CD4-positive, alpha-beta T cell treated with Interleukin-6 at 100 ng/mL for 8 hours (primary cell): ENCODE measurements at places on chromosomes 3 and 15.

GRCh38 chr3:37675833-37676596, 185.7 kb upstream of the CTDSPL start:
- DNase-seq: no peak

- no peak for DNase-seq
Observed at GRCh38 chr15:28117432-28117990, 18.4 kb upstream of the OCA2 start.

- no peak for DNase-seq
Observed at GRCh38 chr15:33926260-33926659, 42.0 kb upstream of the CHRM5 start.

DNA sequence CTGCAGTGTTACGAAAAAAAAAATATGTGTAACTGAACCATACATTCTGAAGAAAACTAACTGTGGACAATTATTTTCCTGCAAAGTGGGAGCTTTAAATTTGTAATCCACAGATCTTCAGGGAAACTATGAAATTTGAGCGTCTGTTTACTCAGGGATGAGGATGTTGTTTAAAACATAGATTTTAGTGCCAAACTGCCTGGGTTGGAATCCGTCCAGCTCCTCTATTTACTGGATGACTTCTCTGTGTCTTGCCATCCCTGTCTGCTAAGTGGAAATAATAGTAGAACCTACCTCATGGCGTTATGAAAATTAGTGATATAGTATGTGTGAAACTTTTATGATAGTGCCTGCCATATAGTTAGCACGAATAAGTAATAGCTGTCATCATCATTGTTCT, 666.5 kb downstream of the SQOR start:
- no peak for DNase-seq

GRCh38 chr3:169344465-169344864, 319.0 kb downstream of the MECOM start:
- no peak for DNase-seq

- DNase-seq: no peak
Observed at GRCh38 chr3:48218537-48218936, 4.8 kb upstream of the CAMP start.

GRCh38 chr3:9179826-9180763, 69.4 kb downstream of the SRGAP3 start:
- DNase-seq: peak; percentile 12

DNA sequence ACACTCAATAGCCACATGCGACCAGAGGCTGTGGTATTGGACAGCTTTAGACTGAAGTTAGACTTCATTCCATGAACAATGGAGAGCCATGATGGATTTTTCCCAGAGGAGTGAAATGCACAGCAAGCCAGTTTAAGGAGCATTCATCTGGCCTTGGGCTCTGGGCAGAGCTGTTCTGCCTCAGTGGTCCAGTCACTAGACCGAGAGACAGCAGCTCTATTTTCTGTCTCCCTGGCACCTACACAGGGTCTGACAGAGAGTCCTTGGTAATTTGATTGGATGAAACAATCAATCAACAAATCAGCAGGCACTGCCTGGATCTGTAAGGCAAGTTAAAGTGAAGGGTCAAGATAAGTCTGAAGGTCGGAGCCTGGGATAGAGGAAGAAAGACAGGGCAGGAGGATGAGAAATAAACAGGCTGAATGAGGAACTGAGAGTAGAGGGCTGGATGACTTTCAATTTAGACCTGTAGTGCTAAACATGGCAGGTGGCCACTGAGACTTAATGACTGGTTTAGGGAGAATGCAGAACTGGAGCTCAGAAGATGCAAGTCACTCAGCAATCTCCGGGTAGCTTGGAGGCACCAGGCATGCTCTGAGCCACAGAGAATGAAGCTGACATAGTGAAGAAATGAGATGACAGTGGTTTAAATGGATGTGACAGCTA, 98.5 kb upstream of the SLC25A36 start:
- DNase-seq: no peak

- DNase-seq: no peak
Observed at GRCh38 chr3:99875581-99875928, 57.9 kb downstream of the CMSS1 start.

- DNase-seq: no peak
Observed at GRCh38 chr3:72475258-72476138, 372.7 kb downstream of the SHQ1 start.

GRCh38 chr15:59244337-59244736, 37.7 kb downstream of the LDHAL6B start:
- no peak for DNase-seq

- DNase-seq: no peak
Observed at GRCh38 chr15:79897380-79897678, 515 bp upstream of the MTHFS start.

DNA sequence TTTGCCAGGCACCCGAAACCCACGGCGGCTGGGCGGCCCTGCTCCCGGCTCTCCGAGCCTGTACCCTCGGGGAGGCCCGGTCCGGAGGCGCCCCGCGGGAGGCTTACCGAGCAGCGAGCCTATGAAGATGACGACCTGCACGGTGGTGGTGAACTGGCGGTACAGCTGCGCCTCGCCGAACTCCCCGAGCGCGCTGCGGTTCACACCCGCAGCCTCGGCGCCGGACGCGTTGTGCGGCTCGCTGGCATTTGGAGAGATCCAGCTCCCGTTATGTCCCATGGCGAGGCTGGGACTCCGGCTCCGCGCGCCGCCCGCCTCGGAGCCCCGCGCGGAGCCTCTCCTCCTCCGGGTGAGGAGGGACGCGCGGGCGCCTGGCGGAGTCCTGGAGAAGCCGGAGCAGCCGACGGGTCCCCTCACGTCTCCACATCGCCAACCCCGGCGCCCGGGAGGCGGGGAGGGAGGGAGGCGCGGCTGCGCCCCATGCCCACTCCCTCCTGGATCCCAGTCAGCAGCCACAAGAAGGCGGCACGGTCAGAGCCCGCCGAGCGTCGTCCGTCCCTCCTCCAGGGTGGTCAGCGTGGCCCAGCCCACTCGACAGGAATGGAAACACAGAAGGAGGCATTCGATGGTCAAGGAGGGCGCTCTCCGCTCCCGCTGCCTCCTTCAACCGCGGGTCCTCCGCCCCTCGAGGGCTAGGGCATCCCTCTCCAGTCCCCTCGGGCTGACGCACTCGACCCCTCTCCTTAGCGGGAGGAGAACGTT, at the start of gene GPR176:
TSS of gene GPR176 (minus strand) at position 519 of the 762 bp plus-strand sequence. CDS start at position 279, 240 bp downstream.
- no peak for DNase-seq

DNA sequence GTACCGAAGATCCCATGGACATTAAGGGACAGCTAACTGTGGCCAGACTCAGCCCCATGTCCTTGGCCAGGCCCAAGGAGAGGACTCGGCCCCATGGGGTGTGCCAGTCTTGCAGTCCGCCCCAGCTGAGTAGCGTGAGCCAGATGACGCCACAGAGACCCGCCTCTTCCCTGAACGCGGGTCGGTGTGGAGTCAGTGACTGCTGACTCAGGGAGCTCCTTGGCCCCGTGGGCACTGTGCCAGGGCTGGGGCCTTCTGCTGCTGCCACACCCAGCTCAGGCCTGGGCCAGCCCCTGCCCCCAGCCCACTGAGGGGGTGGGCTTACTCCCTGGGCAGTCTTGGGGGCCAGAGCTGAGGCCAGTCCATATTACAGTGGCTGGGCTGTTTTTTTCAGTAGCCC, 52.8 kb downstream of the PLXNA1 start:
- no peak for DNase-seq

DNA sequence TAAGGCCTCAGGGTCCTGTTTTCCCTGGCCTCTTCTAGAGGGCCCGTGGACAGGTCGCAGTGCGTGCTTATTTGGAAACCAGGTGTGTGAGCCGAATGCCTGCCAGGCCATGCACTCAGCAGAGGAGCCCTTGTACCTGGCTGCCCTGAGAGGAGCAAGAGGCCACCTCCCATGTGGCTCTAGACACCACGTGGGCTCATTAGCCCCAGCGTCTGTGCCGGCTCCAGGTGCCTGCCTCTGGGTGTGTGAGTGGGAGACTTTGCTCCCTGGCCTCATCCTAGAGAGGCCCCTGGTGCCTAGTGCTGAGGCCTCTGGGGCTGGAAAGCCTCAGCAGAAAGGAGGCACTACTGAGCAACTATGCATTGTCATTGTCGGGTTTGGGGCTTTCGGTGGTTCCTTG, 50.4 kb downstream of the KLF13 start:
- DNase-seq: no peak

GRCh38 chr3:106116733-106117489, 248.1 kb upstream of the CBLB start:
- DNase-seq: no peak

GRCh38 chr3:102444101-102444500, 9.3 kb downstream of the ZPLD1 start:
- no peak for DNase-seq

GRCh38 chr15:77024273-77025082, 29.6 kb downstream of the PSTPIP1 start:
- DNase-seq: peak; percentile 47

GRCh38 chr3:102304550-102304949, 130.3 kb upstream of the ZPLD1 start:
- no peak for DNase-seq

- DNase-seq: peak; percentile 86
Observed at GRCh38 chr3:114290911-114291901, 2.6 kb upstream of the TIGIT start.

DNA sequence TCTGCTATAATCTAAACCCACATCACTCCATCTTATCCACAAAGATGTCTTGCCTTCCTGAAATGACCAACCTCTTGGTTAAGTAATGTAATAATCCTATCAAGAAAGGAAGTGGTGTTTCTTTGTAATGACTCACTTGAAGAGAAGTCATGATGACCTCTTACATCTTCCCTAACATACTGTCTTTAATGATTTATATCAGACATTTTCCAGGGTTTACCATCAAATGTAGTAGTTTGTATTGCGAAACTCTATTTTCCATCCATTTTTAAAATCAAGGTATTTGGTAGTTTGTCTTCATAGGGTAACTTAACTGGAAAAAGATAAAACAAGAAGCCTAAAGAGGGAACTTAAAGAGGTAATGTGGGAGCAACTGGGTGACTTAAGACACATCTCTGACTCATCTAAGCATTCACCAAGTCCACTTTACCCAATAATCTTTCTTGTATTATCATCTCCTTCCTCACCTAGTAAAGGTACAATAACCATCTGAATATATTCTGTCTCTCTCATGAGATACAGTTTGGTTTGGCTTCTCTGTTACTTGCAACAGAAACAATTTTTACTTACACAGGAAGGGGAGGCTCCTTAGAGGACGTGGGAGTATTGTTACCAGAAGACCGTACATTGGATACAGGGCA, 5.7 kb upstream of the MAPK6 start:
- no peak for DNase-seq

DNA sequence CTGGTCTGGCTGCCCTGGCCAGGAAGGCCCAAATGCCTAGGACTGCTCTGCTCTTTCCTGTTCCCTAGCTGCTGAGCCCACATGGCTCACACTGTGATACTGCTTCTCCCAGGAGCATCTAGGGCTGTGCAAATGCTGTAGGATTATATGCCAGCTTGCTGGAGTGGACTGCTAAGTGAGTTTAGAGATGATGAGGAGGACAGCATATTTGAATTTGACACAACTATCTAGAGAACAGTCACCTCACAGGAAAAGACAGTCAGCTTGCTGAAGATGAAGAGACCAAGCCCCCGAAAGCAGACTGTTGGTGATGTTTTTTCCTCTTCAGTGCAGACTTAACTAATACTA, 39.2 kb downstream of the CLEC3B start:
- no peak for DNase-seq

DNA sequence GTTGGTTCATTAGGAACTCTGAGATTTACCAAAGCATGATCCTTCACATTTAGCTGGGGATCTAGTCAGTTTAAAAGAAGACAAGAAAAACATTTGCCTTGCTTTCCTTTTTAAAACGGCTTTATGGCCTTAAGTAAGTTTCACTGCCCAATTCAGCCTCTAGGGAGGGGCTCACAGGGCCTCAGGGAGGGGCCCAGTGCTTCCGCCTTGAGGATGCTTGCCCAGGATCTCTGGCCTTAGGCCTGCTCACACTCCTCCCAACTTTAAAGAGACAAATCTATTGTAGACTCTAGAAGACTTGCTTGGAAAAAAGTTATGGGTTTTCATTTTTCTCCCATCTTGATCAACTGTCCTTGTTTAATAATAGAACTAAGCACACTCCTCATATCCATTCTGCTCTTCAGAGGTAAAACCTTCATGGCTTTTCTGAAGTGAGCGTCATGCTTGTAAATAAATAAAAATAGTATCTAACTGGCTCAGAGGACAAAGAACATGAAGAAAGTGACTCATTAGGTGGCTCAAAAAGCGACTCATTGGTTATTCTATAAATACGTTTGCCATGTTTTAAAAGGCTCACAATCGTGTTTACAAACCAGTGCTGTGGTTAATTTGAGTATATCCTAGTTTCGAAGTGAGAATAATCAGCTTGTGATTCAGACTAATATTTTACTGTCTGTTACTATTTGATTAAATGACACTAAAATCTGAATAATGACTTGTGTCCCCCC, 13.7 kb downstream of the PDHB start:
- DNase-seq: no peak

- no peak for DNase-seq
Observed at GRCh38 chr3:129619726-129620162, 13.3 kb upstream of the PLXND1 start.

DNA sequence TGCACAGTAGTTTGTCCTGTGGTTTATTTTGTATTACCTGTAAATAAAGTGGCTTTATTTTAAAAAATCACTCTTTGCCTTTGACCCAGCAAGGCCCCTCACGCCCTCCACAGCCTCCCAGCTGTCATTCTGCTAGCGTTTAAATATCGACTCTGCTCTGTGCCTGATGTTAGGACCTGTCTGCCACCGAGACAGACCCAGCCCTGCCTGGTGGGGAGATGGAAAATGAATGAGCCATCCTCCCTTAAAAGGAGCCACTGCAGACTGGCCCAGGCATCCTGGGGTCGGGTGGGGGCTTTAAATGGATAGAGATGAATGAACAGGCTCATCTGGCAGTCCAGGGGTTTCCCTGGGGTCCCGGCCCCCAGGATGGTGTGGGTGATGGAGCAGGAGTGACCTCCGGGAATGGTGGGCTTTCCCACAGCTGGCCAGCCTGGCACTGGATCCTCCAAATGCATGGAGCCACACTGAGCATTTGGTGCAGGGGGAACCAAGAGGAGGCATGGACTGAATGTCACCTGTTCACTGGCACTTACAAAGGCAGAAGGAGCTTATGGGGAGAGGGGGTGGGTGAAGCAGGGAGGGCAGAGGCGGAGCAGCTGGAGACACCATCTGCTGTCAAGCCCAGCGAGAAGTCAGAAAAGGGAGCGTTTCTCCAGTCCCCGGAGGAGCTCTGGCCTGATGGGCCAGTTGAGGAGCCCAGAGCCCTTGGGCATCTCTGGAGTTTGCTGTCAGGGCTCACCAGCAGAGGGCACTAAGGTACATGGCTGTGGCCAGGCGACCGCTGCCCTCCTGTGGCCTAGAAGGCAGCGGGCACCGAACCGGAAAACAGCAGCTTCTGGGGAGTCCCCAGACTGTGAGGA, 11.9 kb downstream of the GRM2 start:
- peak; percentile 39 for DNase-seq

DNA sequence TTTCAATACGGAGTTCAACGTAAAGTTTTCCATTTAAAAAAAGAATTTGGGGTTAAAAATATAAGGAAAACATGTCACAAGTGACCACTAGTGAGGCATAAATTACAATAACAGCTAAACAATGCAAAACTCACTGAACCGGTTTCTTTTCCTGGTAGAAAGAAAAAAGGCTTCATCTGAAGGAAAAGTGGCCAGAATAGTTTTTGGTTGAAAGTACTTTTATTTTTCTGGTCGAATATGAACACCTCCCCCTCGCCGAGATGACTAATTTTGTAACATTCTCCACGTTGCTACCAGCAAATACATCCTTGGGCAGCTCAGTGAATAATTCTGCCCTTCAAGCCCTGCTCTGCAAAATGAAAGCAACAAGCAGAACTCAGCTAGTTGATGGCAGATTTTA, 3.9 kb upstream of the SRGAP3 start:
- no peak for DNase-seq
